Urinary bladder (tissue), 4 donors: ENCODE measurements at places on chromosomes 3 and 15. TPM values are rescaled to one million over a fixed set of nuclear protein-coding genes. Genes with fewer than 3 reads are reported as not detected.

DNA sequence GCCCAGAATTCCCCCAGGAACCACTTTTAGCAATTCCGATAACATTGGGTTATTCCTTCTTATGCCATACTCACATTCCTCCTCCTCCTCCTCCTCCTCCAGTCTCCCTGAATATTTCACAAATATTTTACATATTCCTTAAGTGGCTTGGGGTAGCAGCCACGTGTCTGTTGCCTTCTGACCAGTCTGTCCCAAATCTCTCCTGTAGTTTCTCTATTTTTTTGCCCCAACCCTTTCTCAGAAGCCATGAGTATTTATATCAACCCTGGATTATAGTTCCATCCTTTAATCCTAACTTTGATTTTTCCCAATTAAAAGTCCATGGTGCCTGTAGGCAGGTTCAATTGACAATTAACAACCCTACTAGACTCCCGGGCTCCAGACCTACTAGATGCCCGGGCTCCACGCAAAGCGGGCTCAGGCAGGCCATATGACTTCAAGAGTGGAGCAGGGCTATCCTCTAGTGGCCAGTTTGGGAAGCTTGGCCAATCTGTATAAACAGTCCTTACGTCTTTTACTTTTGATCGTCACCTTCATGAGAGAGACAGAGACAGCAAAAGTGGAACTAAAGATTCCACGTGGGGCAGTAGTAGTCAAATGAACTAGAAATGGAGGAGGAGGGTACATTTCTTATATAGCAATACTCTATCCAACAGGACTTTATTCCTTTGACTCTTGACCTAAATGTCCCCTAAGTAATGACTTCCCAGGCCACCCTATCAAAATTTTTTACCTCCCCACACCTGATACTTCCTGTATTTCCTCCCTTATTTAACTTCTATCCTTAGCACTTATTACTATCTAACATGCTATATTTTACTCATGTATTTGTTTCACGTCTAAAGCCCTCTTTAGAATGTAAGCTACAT is 69.7 kb downstream of the USF3 start:
- no peak for DNase-seq

DNA sequence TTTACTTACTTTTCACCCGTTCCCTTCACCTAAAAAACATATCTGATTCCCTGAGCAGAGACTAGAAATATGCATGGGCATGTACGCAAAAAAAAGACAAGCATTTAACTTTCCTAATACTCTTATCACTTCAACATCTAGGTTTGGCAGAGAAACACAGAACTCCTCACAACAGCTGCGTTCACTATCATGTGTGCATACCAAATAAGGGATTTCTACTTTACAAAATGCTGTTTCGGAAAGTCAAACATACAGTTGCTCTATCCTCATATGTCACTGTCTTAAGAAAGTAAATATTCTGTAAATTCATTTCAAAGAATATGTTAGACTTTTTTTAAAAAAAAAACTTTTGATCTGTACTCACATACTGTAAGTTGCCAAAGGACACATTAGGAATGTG is 65.1 kb upstream of the CBLB start:
- DNase-seq, result peak; percentile 56

- DNase-seq, result no peak
Measured at GRCh38 chr3:190655933-190656332, 142.0 kb downstream of the IL1RAP start.

GRCh38 chr3:39146083-39146501 is 7.3 kb downstream of the CSRNP1 start:
- DNase-seq, result no peak

DNA sequence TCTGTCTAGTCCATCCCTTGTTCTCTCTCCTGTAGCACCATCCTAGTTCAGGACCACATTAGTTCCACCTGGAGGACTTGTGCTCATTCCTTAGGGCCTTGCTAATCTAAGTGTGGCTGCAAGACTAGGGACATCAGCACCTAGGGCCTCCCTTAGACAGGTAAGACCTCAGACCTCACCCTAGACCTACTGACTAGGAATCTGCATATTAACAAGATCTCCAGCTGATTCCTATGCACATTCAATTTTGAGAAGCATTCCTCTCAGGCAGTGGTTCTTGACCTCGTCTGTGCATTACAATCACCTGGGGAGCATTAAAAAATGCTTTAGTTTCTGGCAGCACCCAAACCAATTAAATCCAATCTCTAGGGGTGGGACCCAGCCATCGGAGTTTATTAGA is 238.4 kb upstream of the RGMA start:
- DNase-seq, result no peak

DNA sequence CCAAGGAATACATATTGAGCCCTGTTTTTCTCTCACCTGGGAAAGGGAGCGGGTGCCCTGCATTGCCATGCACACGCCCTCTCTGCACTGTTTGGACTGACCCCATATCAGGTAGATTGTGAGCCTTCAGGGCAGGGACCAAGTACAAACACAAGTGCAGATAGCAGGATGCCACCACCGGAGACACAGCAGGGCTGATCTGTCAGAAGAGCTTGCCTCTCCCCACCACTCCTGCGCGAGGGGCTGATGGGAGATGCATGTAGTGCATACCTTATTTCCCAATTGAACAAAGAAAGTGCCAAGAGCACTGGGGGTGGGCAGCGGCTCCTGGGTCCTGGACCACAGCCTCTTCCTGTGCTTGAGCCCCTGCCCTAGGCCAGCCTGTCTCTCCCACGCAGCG is 9.0 kb upstream of the SLCO2A1 start:
- DNase-seq, result no peak

GRCh38 chr3:154120961-154121700 is at the start of gene ARHGEF26:
Gene ARHGEF26 (plus strand): TSS chr3:154121390. CDS start chr3:154121993, 603 bp downstream.
- DNase-seq, result peak; percentile 61

- DNase-seq, result no peak
Measured at GRCh38 chr3:38600551-38600950, 48.9 kb downstream of the SCN5A start.

DNA sequence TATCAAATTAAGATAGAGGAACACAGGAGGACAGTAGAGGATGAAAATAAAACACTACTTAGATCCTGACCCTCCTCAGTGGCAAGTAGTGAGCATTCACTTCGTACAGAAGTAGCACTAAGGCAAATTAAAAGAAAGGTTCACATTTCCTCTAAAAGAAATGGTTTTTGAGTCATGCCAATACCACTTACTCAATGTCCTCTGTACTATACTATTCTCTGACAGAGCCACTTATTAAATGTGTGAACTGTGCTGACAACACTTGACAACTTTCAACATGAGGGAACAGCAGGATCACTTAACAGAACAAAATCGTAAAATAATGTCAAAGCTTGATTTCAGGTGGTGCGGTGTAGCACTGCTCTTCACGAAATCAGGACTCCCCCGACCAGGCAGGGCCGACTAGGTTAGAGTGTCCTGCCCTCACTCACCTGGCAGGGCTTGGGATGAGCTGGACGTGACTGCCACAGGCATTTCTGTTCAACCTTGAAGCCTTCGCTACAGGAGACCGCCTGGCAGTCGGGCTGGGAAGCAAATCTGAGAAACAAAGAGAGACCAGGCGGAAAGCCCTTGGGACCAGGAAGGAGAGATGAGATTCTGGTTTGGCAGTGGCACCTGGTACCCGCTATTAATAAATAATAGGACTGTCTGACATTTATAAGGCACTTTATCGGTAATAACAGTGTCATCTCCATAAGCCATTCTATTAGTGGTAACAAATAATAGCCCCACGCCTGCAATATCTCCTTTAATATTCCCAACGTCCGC is 611 bp upstream of the SLC27A2 start:
- DNase-seq, result no peak

SMAD6 gene
- total RNA-seq, result 31.1 TPM

THOC7 gene
- 51.2 TPM for total RNA-seq

PRR20G gene
- not detected for total RNA-seq

BCHE gene
- 174 TPM for total RNA-seq
